ENCODE measurements at places on chromosomes 1 and 21.

DNA sequence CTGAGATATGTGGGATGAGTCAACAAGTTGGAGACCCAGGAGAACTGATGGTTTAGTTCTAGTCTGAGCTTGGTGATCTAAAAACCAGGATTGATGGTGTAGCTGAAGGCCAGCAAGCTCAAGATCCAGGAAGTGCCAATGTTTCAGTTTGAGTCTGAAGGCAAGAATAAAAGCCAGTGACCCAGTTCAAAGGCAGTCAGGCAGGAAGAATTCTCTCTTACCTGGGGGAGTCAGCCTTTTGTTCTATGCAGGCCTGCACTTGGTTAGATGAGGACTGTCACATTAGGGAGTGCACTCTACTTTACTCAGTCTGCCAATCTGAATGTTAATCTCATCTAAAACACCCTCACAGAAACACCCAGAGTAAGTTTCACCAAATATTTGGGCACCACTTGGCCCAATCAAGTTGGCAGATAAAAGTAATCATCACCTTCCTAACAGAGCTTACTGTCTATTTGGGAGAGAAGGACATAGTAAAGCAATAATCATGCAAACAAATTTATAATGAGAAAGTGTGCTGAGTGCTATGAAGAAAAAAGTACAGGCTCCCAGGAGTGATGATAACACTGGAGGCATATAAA, 63.4 kb downstream of the TSEN15 start:
- no peak for DNase-seq

DNA sequence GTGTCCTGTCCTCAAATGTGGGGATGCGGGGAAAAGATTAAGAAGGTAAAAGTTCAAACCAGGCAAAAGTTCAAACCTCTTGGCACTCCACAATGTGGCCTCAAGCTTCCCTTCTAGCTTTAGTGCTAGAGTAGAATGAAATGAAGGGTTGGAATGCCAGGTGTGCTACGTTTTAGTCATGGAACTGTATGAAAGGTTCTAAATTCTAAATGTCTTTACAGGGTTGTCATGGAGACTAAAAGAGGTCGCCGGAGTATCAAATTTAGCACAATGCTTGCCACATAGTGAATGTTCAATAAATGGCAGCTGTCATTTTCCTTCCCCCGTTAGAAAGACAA, 57.2 kb upstream of the LRRC8D start:
- no peak for DNase-seq

- no peak for DNase-seq
Measured at GRCh38 chr1:24737368-24738117, 7.7 kb upstream of the CLIC4 start.

- no peak for DNase-seq
Measured at GRCh38 chr1:239107676-239108075, 278.7 kb upstream of the CHRM3 start.

DNA sequence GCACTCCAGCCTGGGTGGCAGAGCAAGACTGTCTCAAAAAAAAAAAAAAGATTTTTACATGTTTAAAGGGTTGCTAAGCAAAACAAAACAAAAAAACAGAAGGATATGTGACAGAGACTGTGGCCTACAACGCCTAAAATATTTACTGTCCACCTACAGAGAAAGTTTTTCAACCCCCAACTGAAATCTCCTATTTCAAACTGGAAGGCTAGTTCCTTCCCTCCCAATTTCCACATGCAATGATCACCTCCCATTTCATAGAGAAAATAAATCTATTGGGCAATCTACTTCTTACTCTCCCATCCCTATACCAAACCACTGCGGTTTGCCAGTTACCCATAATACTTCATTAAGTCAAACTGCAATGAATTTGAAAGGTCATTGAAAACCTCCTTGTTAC, 74.2 kb downstream of the ST3GAL3 start:
- DNase-seq, result no peak

- no peak for DNase-seq
Measured at GRCh38 chr1:59580257-59580656, 234.5 kb upstream of the HOOK1 start.

- DNase-seq, result no peak
Measured at GRCh38 chr21:42059141-42059540, 12.0 kb upstream of the UMODL1 start.

- DNase-seq, result no peak
Measured at GRCh38 chr1:18204575-18204974, 97.0 kb downstream of the IGSF21 start.

DNA sequence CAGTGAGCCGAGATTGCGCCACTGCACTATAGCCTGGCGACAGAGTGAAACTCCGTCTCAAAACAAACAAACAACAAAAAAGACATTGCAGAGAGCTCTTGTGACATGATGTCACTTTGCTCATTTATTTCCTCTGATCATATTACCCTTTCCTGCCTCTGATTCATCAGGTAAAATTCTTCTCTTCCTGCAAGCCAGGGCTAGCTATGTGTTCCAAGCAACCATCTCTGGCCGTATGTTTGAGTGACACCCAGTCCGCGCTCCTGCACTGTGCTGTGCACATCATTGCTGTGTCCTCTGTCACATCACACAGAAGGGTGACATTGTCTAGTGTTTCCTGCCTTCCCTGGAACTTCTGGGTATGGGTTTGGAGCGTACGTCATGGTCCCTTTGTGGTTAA, 251.3 kb downstream of the PCP4 start:
- no peak for DNase-seq
